ENCODE measurements at places on chromosomes 1 and 21. TPM values are rescaled to one million over a fixed set of nuclear protein-coding genes. Genes with fewer than 3 reads are reported as not detected.

The SV2A gene
- polyA plus RNA-seq = 7.8 TPM

- no peak for DNase-seq
Observed at GRCh38 chr21:44701023-44701400, 4.0 kb downstream of the KRTAP10-12 start.

- no peak for DNase-seq
Observed at GRCh38 chr1:155976062-155976912, 2.1 kb downstream of the ARHGEF2 start.

The DYNLT5 gene
- polyA plus RNA-seq = 1.3 TPM

- DNase-seq = no peak
Observed at GRCh38 chr1:154568157-154568815, 708 bp downstream of the CHRNB2 start.

The COL11A1 gene
- 7.9 TPM for polyA plus RNA-seq

GRCh38 chr1:1305300-1306069, 2.2 kb downstream of the ACAP3 start:
- no peak for DNase-seq

GRCh38 chr1:34833711-34834110, 25.8 kb downstream of the SMIM12 start:
- no peak for DNase-seq

The MEX3A gene
- polyA plus RNA-seq = 54.4 TPM

- no peak for DNase-seq
Observed at GRCh38 chr1:175150596-175151319, 41.8 kb downstream of the KIAA0040 start.

GRCh38 chr1:75373542-75374159, 237.3 kb downstream of the SLC44A5 start:
- no peak for DNase-seq

The RIPK4 gene
- 22.5 TPM for polyA plus RNA-seq

- DNase-seq = no peak
Observed at GRCh38 chr1:244191581-244191980, 140.5 kb downstream of the ZBTB18 start.

DNA sequence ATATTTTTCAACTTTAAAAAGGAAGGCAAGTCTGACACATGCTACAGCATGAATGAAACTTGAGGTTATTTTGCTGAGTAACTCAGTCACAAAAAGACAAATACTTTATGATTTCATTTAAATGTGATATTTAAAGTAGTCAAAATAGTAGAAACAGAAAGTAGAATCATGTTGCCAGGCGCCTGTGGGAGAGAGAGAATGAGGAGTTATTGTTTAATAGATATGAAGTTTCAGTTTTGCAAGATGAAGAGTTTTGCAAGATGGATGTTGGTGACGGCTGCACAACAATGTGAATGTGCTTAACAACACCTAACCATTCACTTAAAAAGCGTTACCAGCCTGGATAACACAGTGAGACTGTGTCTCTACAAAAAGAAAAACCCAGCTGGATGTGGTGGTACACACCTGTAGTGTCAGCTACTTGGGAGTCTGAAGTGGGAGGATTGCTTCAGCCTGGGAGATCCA, 20.7 kb upstream of the ATP1A1 start:
- DNase-seq = no peak

DNA sequence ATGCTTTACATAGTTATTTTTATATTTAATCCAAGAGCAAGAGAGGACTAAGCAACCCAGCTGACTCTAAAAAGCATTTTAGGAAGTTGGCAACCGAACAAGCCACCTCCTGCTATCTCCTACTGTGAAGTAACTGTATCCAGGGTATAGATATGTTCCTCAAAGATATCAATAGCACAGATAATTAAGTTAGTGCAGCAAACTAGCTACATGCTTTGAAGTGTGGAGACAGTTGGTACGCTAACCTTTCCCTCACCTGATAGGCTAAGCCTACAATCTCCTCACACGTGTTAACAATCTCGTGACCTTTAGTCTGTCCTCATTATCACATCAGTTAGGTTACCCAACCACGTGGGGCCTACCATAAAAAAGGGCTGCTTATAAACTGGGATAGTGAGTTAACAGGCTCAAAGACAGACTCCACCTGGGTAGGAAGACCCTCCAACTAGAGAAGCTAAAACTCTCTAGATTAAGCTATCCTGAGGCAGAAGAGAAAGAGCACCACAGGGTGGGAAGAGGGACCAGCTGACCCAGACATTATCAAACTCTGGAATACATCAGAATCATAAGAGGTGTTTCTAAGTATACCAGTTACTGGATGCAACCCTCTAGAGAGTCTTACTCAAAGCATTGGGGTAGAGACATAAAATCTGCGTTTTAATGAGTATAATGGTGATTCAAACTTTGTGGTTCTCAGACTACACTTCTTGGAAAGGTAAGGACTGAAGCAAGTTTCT, 340.1 kb upstream of the ESRRG start:
- DNase-seq = no peak

The IL20 gene
- not detected for polyA plus RNA-seq

- DNase-seq = no peak
Observed at GRCh38 chr1:9494936-9495758, 44.1 kb upstream of the SLC25A33 start.

The HENMT1 gene
- 11.6 TPM for polyA plus RNA-seq

DNA sequence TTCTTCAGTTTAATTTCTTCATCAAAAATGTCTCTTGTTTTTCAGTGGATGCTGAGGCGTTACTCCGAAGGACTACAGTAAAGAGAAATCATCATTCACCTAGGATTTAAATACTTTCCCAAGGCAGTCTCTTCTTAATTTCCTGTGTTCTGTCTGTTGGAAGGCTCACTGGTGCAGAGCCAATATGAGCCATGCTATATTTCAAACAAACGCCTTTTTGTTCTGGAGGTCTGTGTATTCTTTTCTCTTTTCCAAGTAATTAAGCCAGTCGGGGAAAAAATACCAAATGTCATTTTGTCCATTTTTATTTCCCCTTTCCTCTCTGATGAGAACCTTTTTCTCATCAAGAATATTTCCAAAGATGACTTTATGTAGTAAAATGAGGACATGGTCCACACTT, 206.5 kb downstream of the RWDD3 start:
- no peak for DNase-seq

- no peak for DNase-seq
Observed at GRCh38 chr1:154492115-154492514, 9.9 kb upstream of the TDRD10 start.

The EXO1 gene
- polyA plus RNA-seq = 15.6 TPM

GRCh38 chr1:213759359-213760181, 228.2 kb upstream of the PROX1 start:
- no peak for DNase-seq

DNA sequence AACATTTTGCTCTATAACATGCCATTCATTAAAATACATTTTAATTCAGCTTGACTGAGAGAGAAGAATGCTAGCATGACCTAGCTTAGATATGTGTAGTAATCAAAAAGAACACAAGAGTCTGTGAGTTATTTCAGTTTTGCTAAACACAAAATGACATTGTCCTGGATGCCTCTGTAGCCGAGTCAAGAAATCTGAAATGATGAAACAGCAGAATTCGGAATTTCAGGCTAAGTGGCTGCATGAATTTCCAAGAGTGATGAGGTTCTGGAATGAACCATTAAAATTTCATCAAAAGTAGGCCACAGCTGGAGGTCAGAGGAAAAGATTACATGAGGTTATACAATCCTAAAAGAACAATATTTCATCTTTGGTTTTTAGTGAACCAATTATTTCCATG, 79.1 kb upstream of the CXADR start:
- DNase-seq = no peak

DNA sequence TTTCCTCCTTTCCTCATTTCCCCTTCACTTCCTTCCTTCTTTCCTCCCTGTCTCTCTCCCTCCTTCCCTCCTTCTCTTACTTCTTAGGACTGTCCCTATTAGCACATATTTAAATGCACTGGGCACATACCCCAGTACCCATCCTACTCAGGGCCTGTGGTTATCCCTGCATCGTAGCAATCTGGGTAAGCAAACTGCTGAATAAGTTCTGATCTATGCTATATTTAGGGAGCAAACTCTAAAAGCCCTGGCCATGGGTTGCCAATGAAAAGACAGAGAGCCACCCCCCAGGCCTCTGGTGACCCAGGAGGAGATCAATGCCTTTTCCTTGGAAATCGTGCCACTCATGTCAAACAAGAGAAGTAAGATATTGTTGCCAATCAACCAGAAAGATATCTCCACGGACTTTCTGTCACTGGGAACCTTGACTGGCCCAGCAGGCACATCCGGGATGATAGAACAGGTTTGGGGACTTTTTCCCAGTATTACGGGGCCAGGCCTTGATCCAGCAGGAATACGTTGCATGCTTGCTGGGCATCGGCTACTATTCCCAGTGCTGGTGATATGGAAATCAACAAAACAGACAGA, 5.4 kb downstream of the FAM3B start:
- DNase-seq = no peak

DNA sequence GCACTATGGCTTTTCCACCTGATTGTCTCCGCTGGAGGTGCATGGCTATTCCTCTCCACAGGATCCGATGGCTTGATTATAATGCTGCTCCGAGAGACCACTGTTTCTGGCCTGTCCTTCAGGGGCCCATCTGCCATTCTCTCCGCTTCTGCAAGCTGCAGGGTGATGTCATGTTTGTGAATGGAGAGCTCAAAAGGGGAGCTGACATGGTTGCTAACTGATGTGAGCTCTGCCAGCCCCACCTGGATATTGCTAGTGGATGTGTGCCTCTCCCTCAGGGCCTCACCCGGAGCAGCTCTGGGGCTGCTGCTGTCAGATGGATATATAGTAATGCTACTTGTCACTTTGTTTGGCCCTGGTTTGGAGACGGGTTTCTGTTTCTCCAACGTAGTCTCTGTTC, 72.3 kb downstream of the KDM1A start:
- DNase-seq = no peak

- DNase-seq = no peak
Observed at GRCh38 chr1:33630686-33631085, 158.2 kb downstream of the ZSCAN20 start.

The SLC2A5 gene
- 0.68 TPM for polyA plus RNA-seq

DNA sequence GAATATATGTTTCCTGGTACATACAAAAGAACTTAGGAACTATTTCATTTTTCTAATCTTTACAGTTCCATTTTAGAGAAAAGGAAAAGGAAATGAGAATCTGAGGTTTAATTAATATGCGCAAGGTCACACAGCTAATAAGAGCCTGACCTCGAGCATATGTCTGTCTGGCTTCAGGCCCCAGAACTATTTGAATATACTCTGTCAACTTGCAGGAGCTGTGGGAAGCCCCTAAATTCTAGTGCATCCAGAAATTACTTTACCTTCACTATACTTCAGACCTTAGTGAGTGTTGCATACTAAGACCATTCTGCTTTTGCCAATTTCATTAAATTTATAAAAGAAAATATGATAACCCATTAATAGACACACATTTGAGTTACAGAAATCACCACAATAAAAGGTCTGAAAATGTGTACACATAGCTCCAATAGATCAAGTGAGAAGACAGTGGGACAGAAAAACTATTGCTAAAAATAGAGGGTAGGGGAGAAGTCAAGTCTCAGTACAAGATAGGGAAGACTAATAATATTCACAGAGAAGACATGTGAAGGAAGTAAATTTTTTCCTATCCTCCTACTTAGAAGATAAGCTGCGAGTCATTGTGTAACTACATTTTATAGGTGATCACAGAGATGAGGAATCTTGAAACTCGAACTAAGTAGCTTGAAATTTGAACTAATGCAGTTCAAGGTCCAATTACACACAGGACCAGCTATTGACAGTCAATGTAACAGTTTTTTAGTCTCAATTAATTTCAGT, 3.8 kb downstream of the RGS13 start:
- no peak for DNase-seq

- no peak for DNase-seq
Observed at GRCh38 chr1:3599286-3599811, 12.0 kb downstream of the MEGF6 start.

DNA sequence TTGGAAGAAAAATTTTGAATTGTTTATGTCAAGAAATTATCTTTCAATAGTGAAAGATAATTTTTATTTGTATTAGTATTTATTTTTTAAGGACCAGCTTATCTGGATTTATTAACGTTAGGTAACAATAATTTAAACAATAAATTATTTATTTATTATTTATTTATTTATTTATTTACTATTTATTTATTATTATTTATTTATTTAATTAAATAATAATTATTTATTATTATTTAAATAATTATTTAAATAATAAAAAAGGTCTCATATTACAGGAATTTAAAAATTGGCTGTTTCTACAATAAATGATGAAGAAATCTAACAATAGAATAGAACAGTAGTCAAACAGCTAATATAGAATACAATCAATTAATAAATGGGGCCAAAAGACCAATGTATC, 618.7 kb upstream of the BRINP3 start:
- DNase-seq = no peak

DNA sequence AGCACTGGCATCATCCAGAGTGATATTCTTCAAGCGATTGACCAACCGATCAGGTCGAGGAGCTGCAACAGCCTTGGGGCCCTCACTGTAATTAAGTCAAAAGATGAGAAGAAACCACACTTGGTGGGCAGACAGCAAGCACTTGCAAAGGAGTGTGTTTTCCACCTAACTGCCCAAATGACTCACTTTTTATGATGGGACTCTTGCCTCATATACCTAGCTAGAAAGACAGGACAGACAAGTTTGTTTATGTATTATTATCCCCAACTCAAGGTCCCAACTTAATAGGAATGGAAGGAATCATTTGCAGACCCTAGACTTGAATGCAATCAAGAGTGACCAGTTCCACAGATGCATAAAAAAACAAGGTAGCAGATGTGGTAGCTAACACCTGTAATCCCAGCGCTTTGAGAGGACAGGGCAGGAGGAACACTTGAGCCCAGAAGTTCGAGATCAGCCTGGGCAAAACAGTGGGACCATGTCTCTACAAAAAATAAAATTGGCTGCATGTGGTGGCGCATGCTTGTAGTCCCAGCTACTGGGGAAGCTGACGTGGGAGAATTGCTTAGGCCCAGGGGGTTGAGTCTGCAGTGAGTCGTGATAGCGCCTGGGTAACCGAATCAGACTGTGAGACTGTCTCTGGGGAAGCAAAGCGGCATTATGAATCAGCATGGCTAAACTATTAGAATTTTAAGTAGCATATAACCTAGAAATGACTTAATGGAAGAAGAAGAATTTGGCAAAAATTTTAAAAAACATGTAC, 2.3 kb upstream of the NRAS start:
- DNase-seq = no peak

The ACAP3 gene
- 39.1 TPM for polyA plus RNA-seq

DNA sequence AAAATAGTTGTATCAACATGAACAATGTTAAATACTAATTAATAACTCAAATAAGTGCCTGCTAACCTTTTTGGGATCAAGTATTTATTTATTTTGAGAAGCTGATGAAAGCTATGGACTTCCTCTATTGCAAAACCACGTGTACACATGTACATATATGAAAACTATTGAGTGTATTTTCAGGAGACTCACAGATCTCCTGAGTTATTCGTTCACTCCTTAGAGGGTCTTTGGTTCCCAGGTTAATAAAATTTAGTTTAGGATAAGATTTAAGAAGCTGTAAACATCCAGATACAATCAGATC, 130.5 kb downstream of the DISC1 start:
- DNase-seq = no peak

All from renal cortex interstitium (tissue), 15 donors.